Stimulated activated CD8-positive, alpha-beta memory T cell treated with anti-CD3 and anti-CD28 coated beads, Interleukin-4, amount 100 ng/mL, for 1 hour (primary cell): ENCODE measurements at places on chromosomes 2 and 18.

DNA sequence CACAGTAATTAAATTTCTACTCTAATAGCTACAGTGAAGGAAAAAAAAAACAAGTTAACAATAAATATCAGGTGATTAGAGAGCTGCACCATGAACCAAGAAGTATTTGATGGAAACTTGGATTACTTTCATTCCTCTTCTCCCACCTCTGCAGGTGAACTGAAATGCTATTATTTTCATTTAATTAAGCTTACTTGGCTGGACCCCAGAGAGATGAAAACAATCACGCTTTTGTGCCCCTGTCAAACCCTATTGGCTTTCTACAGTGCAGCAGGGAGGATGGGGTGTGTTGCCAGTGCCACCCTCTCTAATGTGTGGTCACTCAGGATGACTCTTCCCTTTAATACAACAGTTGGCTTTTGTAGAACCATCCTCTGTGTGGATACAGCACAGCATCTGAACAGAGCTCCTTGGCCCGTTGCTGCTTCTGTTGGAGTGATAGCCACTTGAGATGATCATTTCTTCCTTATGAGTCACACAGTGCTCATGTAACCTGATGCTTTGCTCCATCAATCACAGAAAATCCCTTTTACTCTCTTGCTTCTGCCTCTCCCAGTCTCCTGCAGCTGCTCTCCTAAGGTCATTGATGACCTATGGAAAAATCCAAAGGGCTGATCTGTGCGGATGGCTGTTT is 5.5 kb upstream of the ARL4C start:
- DNase-seq = no peak

DNA sequence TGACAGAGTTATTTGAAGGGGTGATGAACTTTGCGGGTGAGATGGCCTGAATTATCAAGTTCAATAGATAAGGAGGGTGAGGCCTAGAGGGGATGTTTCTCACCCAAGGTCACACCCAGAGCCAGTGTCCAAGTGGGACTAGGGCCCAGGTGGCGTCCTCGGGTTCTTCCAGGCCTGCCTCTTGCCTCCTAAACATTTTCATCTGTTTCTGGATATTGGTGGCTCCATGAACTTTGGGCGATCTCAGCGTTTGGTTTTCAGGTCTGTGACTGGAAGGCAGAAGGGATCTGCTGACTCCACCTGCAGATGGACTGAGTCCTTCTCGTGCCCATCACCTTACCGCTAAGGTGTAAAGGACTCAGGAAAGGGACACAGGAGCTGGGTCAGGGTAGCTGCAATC is 137.3 kb downstream of the DDX1 start:
- DNase-seq = no peak

DNA sequence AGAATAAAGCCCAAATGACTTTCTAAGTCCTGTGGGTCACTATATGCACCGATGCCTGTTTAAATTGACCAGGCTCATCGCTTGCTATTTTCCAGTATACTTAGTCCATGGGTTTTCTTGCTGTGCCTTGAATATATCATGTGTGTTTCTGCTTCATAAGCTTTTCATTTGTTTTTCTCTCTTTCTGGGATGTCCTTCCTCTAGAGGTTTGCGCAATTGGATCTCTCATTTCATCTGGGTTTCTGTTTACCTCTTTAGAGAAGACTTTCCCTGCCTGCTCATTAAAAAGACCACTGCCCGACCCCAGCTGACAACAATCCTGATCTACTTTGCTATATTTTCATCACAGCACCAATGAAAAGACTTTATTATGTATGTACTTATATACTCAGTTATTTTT is 150.9 kb upstream of the CYRIA start:
- no peak for DNase-seq

GRCh38 chr2:3527886-3528785 is 8.8 kb upstream of the ADI1 start:
- no peak for DNase-seq

DNA sequence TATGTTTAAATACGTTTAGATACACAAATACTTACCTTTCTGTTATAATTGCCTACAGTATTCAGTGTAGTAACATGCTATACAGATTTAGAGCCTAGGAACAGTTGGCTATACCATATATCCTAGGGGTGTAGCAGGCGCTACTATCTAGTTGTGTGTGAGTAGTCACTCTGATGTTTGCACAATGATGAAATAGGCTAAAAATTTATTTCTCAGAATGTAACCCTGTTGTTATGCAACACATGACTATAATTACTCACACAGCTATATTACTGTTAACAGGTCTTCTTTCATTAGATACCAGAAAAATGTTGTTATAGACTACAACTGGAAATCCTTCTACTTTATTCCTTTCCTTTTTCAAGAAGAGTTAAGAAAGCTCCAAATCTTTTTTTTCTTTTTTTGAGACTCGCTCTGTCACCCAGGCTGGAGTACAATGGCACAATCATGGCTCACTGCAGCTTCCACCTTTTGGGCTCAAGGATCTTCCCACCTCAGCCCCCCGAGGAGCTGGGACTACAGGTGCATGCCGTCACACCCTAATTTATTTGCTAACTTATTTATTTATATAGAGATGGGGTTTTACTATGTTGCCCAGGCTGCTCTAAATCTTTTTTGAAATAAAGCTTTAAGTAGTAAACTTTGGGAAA is 48.5 kb downstream of the C2orf74 start:
- no peak for DNase-seq

GRCh38 chr18:62585274-62586150 is 62.7 kb downstream of the ZCCHC2 start:
- DNase-seq = no peak

DNA sequence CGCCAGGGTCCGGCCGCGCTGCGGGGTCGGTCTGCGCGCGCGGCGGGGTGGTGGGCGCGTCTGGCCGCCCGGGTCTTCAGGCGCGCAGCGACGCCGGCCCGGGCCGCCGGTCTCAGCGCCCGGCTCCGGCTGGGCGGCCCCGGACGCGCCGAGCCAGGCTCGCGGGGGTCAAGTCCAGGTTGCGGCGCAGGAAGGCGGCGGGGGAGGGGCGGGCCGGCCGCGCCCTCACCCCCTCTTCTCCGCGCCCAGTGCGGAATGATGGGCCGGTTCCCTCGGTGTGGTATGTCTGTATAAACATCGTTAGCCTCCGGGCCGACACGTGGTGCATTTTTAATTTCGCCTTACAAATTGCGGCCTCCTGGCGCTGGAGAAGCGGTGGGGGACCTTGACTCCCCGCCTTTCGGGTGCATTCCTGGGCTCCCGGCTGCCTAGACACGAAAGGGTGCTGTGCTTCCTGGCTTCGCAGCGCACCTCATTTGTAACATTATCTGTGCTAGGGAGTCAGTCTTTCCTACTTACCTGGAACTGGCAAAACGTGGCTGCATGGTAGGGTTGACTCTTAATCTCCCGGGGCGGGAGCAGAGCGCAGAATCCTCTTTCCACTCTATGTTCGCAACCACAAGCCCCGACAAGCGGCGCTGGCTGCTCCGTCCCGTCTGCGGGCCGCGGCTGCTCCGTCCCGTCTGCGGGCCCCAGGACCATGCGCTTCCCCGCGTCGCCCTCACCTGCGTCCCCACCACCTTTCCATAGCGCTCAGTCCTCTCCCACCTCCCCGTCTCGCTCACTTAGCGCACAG is 69.0 kb downstream of the CTAGE1 start:
- DNase-seq = no peak

DNA sequence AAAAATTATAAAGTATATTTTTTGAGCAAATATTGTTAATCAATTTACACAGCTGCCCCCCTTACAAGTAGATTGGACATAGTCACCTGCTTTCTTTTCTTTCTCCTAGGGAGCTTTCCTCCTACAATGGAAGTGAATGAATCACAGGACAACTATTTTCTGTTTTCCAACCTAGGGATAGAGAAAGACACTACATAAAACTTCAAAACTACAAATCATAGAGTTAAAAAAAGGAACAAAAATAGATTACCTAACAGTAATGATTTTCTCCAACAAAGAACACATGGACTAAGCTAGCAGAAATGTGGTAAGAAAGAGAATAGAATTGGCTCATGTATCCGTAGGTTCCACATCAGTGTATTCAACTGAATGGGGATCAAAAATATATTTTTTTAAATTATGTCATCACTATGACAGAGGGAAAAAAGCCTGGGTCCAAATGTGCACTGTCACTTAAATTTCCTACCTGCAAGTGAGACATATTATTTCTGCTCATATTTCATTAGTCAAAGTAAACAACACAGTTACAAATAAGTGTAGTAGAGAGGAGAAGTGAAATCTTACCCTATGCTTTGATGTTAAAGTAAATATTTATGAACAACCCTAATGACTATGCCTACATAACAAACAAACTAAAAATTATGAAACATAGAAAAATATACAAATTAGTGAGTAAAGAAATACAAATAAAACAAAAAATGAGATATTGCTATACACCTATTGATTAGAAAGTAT is 756.7 kb downstream of the SOCS6 start:
- no peak for DNase-seq

DNA sequence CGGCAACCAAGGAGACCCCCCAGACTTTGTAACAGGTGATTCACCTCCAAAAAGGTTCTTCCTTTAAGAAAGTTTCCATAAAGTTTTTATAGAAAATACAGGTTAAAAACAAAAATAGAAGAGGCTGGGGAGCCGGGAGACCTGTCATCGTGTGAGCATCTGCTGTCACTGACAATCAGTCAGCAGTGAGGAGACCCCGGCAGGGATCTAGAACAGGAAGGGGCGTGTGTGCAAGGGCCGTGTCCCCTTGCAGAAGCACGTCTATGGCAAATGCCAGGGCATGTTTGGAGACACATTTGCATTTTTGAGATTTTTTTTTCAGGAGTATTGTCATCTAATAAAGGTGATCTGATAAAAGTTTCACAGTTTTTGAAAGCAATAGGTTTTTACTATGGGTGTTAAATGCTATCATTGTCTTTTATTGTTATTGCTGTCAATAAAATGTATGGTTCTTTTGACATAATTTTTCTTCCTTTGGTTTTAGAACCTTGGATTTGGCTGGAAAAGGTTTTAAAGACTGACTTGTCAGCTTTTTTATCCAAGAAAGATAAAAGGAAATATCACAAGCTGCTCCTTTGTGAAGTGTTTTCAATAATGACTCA is 52.1 kb downstream of the MTCL1 start:
- no peak for DNase-seq

DNA sequence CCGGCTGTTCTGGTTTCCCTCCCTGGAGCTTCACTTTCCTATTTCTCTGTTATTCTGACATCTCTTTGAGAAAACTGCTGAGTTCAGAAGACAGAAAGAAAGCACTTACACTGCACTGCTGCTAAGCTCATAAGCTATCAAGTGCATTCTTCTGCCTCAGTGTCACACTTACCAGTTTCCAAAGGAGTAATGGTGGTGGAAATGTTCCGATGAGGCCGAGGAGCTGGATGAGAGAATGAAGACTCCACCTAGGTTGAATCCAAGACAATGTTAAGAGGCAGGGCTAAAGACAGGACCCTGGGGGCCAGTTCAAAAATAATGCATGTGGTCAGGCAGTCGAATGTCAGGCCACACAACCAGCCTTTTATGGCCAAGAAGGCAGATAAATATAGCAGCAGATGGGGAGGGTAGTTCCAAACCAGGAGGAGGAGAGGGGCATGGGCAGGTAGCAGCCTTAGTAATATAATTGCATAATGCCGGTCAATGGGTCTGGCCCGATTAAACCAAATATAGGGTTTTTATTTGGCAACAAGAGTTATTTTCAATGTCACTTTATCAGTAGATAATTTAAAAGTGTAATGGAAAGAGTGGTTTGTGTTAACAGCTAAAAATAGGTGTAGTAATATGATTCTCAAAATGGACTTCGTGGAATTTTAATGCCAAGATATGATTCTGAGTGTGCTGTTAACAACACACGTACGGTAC is at the start of gene MYOM1:
MYOM1 (minus strand) TSS at position 338 of the 705 bp plus-strand sequence. CDS start 4,745 bp downstream, outside the sequence.
- no peak for DNase-seq

GRCh38 chr2:54838585-54839035 is 115.1 kb downstream of the EML6 start:
- peak; percentile 24 for DNase-seq

DNA sequence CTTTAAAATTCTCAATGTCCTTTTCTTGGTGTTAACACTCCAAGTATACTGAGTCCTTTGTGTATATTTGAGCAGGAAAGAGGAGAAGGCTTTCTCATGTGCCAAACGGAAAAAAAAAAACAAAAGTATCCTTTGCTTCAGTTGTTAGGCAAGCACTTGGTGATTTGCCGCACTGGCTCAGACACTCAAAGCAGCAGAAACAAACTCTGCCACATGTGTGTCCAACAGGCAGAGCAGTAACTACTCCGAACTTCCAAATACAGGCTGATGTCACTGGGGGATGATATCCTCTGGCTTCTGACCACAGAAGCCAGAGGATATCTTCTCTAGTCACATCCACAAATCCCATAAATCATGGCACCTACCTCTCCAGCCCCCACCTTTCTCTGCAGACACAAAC is 108.0 kb upstream of the SALL3 start:
- no peak for DNase-seq

DNA sequence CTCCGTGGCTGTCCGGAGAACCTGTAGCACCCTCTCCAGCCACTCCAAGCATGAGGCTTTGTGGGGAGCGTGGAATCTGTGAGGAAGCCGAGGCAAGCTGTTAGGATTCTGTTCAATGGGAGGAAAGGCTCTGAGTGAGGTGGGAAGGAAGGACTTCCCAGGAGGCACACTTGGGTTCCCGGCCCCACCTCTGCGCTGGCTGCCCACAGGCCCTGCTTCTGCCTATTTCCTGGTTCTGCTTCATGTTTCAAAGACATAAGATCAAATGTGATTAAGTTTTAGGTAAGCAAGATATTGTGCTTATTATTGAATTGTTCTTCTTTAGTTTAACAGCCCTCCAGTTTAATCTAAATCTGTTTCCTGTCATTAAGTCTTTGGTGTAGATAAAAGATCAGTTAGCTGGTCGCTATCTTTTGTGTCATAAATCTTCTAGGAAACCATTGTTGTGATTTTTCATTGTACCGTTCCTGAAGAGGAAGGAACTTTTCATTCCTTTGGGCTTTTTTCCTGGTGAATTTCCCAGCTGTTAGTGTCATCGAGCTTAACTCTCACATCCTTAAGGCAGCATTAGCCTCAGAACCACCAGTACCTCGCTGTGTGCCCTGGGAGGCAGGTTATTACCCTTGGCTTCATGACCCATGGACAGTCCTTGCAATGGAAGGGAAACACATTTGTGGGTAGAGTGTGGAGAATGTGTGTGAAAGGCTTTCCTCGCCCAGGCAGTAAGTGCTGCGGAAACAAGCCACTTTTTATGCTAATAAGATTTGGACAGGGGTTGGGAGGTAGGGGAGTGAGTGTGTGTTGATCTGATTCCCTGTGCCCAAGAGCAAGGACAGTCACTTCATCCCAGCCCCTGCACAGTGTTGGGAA is 61.9 kb upstream of the ALPP start:
- no peak for DNase-seq

GRCh38 chr18:66873899-66874298 is 270.0 kb upstream of the CDH19 start:
- no peak for DNase-seq

DNA sequence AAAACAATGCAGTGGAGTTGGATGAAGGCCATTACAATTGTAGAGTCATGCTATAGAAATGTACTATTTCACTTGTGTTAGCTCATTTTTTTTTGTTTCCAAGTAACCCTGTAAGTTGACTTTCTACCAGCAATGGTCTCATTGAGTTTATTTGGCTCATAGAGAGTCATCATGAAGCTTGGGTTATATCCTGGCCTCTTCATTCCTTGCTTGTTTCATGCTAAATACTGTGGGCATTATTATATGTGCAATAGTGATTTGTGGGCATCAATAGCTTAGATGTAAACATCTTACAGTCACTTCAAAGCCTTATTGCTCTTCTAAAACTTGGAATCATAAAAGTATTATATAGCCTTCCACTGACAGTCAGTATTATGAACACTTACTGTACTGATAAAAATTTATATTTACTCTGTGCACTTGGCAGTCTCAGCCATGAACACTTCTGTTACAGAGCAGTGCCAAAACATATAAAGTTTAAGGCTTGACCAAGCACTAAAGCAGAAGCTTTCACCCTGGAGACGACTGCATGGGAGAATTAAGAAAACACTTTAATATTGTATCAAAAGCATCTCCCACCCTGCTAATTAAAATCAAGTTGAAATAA is 751.2 kb downstream of the SATB2 start:
- DNase-seq = no peak
